ENCODE measurements at places on chromosomes 2 and 18.

DNA sequence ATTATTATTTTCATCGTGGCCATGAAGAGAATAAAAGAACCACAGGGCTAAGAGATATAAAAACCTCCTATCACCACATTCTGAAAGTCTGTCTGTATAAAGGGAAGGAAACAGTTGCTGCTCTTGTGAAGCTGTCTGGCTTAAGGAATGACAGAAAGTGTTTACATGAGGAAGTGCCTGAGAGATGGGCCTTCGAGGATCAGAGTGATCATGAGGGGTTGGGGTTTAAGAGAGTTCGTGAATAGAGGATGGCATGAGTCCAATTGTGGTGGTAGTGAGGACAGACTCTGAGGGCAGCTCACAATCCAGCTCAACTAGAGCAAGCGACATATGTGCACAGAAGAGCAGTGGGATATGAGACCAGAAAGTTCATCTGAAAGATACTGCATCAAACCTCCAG is 65.8 kb upstream of the PIEZO2 start:
- no peak for DNase-seq

GRCh38 chr2:118639371-118639770 is 208.1 kb downstream of the EN1 start:
- DNase-seq, result no peak

DNA sequence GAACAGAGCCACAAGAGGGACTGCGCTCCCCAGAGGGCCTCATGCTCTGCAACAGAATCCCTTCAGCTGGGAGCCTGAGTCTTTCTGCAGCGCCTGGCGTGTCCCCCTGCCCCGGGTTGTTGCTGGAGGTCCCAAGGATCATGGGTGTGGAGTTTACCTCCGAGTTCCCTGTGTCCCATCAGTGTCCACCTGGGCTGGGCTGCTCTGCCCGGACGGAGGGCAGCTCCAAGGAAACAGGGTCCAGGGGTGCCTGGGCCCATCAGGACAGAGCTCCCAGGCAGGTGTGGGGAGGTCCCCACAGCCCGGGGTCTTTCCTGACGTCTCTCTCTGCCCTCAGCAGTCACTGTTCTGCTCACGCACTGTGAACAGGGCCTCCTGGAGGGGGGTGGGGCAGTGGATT is 63.5 kb downstream of the EMILIN2 start:
- DNase-seq, result no peak

DNA sequence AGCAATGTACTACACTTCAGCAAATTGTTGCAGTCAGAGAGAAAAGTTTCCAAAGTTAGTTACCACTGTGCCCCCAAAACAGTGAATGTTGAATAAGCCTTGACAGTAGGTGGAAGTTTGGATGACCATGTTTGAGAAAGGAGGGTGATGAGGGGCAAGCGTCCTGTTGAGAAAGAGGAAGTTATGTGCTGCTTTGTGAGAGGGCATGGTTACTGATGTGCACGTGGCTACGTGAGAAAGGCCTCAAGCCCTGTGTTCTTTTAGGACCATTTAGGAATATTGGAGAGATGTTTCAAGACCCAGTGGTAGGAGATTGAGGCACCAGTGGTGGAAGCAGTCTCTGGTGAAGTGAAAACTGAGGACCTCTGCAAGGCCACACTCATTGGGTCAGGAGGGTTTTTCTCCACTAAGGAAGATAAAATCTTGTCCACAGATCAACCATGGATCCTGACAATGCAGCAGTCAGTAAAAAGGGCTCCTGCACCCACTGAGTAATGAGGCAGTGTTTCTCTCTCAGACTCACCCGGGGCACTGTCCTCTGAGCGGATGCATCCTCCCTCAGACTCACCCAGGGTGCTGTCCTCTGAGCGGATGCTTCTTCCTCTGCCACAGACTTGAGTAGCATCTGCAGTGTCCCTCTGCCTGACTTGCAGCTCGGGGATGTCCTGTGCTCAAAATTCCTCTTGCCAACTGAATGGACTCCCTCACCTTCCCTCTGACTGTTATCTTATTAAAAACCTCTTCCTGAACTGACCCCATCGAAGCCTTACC is 34.7 kb upstream of the ACTR3 start:
- DNase-seq, result no peak

- DNase-seq, result no peak
These were observed 119.8 kb downstream of the MAPK4 start for GRCh38 chr18:50679656-50680055.

GRCh38 chr2:169961911-169962310 is 134.7 kb downstream of the UBR3 start:
- DNase-seq, result no peak

GRCh38 chr2:132911726-132912724 is 242.0 kb upstream of the LYPD1 start:
- DNase-seq, result no peak
